Ovary (tissue), 10 donors: ENCODE measurements at places on chromosomes 7 and 10.
A peak's percentile ranks its signal among the peaks of the same experiment; 100 is the strongest.

- no peak for DNase-seq
Measured at GRCh38 chr7:123682690-123683089, 27.0 kb downstream of the LMOD2 start.

DNA sequence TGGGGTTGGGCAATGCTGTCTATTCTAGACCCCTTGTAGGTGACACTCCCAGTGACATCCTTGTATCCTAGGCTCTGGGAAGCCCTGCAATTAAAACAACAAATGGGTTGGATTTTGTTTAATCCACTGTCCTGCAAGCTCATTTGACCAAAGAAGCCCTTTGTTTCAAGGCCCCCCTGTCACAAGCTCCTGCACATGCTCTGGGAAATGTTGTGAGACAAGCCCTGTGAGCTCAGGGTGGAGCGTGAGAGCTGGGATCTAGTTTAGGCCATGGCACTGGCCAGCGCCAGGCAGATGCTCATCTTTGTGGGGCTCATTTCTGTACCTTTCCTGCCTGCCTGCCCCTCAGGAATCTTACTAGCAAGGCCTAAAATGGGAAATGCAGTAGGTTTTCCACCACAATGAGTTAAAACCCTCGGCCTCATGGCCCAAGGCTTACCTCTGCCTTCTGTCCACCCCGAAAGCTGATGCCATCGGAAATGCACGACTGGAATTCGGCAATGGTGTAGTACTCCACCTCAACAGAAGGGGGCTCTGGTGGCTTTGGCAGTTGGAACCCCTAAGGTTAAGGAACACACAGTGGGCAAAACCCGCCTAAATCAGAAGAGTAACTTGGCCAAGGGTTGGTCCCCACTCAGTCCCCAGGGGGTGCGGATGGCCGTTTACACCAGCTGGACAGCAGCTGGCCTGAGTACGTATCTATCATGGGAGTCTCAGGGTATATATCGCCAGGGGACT, 112.0 kb downstream of the NEURL1 start:
- DNase-seq = peak; percentile 75

DNA sequence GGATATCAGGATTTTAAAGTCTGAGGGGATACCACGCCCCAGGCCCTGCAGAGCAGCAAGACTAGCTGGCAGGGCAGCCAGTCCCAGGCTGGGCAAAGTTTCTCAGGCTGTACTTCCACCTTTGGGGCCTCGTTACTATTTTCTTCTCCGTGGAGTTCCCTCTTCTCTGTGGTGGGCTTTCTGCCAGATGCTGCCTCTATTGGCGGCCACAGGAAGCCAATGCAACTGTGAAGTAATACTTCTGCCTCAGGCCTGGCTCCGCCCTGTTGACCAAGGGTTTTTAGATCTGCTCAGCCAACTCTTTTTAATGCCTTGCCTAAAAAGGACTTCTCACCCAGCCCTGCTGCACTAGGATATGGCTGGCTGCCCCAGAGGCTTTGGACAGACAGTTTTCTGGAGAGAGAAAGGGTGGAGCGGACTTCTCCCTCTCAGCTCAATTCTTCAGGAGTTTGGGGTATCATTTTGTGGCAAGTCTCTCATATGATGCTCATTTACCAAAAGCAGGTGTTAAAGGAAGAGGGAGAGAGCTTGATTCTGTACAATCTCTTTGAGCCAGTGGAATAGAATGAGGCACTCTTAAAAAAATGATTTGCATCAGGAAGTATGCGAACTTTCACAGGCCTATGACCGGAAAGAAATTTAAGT, 67.4 kb downstream of the HHEX start:
- DNase-seq = peak; percentile 55

DNA sequence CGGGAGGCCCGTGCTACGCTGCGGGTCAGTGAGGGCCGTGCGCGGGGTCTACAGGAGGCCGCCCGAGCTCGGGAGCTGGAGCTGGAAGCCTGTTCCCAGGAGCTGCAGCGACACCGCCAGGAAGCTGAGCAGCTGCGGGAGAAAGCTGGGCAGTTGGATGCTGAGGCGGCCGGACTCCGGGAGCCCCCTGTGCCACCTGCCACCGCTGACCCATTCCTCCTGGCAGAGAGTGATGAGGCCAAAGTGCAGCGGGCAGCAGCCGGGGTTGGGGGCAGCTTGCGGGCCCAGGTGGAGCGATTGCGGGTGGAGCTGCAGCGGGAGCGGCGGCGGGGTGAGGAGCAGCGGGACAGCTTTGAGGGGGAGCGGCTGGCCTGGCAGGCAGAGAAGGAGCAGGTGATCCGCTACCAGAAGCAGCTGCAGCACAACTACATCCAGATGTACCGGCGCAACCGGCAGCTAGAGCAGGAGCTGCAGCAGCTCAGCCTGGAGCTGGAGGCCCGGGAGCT, 7.0 kb downstream of the LZTS2 start:
- DNase-seq = peak; percentile 51

GRCh38 chr7:125098377-125098970, 168.8 kb upstream of the POT1 start:
- no peak for DNase-seq

GRCh38 chr10:86547296-86547695, 25.7 kb upstream of the WAPL start:
- DNase-seq = no peak

DNA sequence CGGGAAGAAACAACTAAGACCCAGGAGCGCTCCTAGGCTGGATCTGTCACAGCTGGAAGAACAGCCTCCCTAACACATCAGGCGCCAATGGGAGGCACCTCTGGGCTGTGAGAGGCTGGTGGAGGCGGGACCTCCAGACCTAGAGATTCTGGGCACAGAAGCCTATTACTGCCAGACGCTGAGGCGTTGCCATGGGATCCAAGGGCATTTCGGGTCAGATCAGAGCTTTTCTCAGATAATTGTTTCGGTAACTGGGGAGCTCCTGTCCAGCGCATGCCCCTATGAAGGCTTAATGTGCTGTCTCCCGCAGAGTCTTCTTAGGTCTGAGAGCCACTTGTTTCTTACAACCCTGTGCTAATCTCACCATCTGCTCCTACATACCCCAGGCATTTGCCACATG, 339.2 kb downstream of the ZNF716 start:
- DNase-seq = no peak

DNA sequence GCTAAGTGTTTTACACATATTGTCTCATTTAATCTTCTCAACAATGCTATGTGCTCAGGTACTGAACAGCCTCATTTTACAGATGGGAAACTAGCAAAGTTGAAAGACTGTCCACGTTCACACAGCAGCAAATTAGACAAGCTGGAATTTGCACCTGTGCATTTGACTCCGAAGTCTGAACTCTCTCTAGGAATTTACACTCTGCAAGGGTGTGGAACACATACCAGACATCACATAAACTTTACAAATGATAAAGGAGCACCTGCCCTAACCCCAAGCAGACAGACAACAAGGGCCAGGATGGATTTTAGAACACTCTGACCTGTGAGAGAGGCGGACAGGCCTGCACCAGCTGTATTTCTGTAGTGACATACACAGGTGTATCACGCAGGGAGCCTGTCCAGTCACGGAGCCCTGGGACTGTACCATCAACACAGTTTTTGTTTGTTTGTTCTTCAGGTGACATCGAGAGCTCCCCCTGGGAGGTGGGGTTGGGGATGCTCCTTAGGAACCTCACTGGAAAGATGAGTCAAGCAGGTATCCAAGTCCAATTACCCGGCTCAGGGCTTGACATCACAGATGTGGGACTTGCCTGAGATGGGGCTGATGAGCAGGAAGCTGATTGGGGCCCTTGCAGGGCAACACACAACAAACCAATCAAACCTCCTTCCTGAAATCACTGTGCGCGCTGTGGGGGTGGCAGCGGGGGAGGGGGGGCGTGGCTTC, 31.0 kb downstream of the MKI67 start:
- DNase-seq = no peak

GRCh38 chr10:1894912-1895311, 157.6 kb upstream of the ADARB2 start:
- no peak for DNase-seq

DNA sequence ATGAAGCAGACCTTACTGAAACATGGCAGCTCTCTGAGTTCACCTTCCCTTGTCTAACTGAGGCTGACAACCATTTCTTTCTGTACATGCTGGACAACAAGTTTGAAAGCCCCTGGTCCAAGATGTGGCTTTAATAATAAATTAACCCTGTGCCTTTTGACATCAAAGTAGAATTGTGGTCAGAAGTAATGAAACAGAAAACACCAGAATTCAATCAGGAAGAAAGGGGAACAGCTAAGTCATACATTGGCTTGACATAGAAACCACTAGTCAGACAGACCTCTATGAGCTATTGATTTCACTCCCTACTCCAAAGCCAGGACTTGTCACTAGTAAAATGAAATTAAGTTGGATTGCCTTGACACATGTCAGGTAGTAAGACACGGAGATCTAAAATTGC, 175.2 kb upstream of the ASAH2 start:
- no peak for DNase-seq

- no peak for DNase-seq
Measured at GRCh38 chr7:123070702-123071286, 75.3 kb upstream of the TAS2R16 start.

- DNase-seq = no peak
Measured at GRCh38 chr7:138514044-138514443, 54.0 kb downstream of the TRIM24 start.

GRCh38 chr10:58943960-58944359, 232.5 kb upstream of the PHYHIPL start:
- no peak for DNase-seq

GRCh38 chr7:87059525-87060287, at the start of gene ELAPOR2:
Gene ELAPOR2, minus strand, starts transcription at chr7:87059654. Its CDS starts 141 bp downstream, at chr7:87059513.
- peak; percentile 74 for DNase-seq

GRCh38 chr7:74572301-74572979, 85.1 kb upstream of the GTF2I start:
- no peak for DNase-seq

DNA sequence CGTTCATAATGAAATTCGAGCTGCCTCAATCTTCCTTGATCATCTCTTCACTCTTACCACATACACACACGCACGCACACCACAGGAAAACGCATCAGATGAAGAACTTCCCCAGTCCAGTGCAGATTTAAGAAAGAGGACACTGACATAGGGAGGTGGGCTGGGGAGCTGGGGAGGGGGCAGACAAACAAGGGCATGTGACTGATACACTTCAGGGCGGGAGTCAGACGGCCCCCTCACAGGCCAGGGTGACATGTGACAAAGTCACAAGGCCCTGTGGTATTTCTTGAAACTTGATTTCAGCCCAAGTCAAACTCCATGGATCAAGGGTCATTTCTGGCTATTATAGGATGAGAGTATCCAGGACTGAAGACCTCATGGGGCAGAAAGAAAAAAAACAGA, 82.6 kb downstream of the KCNMA1 start:
- no peak for DNase-seq

- no peak for DNase-seq
Measured at GRCh38 chr7:155702616-155703015, 58.2 kb downstream of the RBM33 start.

DNA sequence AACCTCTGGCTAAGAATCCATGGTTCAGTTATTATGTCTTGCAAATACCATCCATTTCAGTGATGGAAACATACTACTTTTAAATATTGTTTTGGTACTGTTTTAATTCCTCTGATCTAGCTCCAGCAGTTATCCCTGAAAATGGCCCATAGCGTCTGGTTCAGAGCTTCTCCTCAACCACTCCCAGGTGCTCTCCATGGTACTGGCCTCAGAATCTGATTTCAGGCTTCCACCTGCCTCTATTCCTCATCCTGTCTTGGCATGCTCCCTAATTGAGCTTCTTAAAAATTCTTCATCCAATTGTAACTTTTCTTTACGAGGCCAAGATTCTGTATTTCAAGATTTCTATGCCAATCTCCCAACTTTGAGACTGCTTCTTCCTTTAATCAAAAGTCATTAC, 236.3 kb downstream of the HTR7 start:
- DNase-seq = no peak

- no peak for DNase-seq
Measured at GRCh38 chr7:3218411-3219225, 82.4 kb upstream of the SDK1 start.

- DNase-seq = no peak
Measured at GRCh38 chr10:58089739-58090138, 178.0 kb downstream of the IPMK start.

- no peak for DNase-seq
Measured at GRCh38 chr10:88121361-88121760, 257.9 kb downstream of the PTEN start.

- no peak for DNase-seq
Measured at GRCh38 chr7:64990216-64990615, 620 bp downstream of the ZNF117 start.

DNA sequence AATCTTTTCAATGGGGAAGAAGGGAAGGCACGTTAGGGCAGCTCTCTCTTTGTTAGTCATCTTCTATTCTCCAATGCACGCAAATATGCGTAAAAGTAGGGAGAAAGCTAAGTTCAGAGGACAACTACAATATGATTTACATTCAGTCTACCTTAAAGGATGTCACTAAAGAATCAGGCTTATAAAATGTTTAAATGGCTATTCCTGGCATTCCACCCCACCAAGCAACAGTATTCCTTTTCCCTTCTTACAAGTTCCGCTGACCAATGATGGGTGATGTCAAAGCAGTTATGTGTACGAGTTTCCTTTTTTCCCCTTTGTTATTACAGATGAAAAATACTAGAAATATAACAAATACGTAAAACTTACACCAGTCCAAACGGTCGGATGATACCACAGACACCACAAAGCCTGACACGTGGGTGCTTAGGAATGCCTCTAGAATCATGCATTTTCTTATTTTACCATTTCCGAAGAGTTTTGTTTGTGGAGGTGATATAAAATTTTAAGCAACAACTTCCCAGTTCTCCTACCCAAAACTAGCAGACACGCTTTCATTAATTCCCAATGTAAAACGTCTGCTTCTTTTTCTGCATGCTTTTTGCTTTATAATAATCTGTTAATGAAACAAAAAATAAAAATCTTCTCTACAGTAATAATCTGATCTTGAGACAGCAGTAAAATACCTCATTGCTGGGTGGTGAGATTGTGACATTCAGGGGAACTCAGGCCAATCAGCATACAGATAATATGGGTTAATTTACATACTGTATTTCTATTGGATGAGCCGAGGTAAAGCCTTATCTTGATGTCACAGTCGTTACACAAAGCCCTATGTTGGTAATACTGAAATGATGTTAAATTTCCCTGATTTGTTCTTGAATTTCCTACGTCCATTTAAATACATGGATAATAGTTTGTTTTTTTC, 708 bp upstream of the GPR85 start:
- no peak for DNase-seq

- no peak for DNase-seq
Measured at GRCh38 chr10:22609719-22610465, 104.5 kb downstream of the PIP4K2A start.
